ENCODE measurements at places on chromosomes 5 and 9.

DNA sequence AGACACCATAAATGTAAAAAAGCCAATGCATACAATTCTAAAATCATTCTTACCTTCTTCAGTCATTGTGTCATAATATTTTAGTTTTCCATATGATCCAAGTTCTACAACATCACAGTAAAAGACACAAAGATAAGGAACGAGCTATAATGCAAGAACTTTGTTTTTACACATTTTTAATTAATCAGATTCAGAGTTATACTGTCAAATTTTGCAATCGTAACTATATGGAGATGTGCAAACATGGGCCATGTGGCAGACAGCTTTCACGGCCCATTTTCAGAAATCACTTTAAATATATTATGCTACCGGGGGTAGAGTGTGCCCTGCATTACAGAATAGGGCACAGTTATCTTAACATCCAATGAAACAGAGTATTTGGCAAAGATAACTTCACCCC lies 188.4 kb downstream of the ACER2 start:
- DNase-seq: no peak

DNA sequence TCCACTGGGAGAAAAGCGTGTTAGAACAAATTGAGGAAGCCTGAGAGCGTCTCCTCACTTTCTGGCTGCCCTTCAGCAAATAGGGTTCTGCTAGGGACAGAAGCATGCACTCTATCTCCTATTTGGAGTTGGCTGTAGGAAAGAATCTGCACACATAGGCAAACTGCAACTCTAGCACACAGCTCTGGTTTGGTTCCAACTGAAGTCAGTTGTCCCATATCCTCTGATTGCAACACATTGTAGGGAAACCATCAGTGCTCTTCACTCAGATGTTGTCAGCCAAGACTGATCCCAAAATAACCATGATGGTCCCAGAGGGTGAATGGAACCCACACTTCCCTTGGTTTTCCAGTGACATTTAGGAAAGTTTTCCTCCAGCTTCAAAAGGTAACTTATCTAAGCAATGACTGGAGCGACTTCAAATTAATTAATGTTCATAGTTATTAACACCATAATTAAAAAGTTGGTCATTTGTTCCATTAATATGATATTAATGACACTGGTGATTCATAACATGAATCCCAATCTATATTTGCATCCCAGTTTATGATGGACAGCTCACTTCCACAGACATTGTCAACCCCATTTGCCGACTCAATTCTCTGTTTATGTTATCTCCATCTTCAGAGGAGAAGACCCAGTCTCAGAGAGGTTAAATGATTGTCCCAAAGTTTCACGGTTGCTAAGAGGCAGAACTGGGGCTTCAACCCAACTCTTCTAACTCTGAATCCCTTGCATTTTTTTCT lies 136.7 kb upstream of the ZNF462 start:
- no peak for DNase-seq

GRCh38 chr9:118336250-118336942 lies 632.2 kb downstream of the TLR4 start:
- no peak for DNase-seq

- DNase-seq: no peak
These were observed 114.2 kb upstream of the ITGA1 start for GRCh38 chr5:52673495-52673894.

GRCh38 chr5:171633776-171634470 lies 151.7 kb upstream of the SMIM23 start:
- DNase-seq: peak; percentile 19

- no peak for DNase-seq
These were observed 528.8 kb upstream of the GRAMD2B start for GRCh38 chr5:125894383-125894782.
